ENCODE measurements at places on chromosomes 3 and 15.

- no peak for DNase-seq
These were observed 967 bp upstream of the BNC1 start for GRCh38 chr15:83285284-83285978.

DNA sequence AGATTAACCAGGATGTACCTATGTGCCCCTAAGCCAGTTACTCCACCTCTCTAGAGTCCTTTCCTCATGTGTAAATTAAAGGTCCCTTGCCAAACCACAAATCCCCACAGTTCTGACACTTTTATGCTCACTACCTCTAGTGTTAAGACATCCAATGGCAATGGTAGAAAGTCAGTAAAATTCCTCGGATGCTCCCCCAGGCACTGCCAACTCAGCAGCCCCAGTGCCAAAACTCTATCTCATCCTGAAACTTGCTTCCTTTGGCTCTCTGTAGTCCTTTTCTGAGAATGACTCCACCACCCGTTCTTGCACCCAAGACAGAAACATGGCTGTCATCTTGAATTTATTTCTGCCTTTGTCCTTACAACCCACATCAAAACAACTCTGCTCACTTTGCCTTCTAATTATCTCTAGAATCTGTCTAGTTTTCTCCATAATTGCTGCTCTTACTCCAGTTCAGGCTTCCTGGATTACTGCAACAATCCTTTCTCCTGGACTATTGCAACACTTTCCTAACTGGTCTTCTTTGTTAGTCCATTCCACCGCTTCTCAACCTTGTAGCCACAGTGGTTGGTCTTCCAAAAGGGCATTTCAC is 41.6 kb downstream of the MB21D2 start:
- no peak for DNase-seq

- DNase-seq: no peak
These were observed 63.8 kb downstream of the MRPL46 start for GRCh38 chr15:88403351-88403791.

DNA sequence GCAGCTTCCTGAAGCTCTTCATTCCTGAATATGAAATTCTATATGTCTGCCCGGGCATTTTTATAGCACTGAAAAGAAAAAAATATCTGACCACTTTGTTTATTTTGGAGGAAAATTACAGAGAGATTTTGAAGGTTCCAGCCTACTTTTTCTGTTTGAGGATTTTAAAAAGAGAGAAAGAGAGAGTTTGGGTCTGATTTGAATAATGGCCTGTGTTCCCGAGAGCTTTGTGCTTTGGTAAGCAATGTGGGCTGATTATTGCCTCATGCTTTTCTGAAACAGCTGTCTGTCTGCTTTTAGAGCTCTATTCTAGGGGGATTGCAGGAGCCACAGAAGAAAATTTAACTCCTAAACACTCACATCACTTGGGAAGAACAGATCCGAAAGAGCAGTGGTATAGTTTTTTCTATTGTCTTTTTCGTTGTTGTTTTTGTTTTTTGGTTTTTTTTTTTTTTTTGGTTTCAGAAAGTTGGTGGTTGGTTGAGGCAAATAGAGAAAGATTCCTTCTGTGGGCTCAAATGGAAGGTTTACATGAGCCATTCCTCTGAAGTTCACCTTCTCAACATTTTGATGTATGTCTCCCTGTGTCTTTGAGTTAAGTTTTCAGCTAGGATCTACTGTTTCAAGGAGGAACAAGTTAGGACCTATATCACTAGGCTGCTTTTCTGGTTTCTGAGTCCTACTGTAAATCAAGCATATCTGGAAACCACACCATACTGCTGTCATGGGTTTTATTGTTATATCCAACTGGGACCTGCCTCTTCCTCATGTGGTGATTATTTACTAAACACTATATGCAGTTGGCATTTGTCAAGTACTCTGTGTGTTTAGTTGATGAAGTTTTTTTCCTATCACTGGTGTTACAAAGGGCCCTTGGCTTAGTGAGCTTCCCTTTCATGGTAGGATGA is 178.9 kb downstream of the KCNMB2 start:
- DNase-seq: no peak

DNA sequence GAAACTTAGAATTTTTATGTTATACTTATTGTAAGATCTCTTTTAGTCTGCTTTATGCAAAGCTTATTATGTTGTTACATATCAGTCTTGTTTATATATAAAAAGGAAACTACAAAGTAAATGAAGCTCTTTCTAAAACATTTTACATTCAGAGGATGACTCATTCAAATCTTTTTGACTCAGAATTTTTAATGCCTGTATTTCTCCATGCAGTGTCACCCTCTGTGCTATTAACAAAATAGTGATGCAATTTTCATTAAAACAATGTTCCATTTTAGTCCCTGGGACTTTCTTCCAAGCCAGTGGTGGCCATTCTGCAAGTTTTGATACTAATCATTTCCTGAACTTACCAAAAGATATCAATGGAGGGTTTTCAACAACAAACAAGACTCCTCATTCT is 216.1 kb downstream of the NAALADL2 start:
- DNase-seq: no peak

- no peak for DNase-seq
These were observed 4.3 kb downstream of the HRG start for GRCh38 chr3:186670155-186670554.

DNA sequence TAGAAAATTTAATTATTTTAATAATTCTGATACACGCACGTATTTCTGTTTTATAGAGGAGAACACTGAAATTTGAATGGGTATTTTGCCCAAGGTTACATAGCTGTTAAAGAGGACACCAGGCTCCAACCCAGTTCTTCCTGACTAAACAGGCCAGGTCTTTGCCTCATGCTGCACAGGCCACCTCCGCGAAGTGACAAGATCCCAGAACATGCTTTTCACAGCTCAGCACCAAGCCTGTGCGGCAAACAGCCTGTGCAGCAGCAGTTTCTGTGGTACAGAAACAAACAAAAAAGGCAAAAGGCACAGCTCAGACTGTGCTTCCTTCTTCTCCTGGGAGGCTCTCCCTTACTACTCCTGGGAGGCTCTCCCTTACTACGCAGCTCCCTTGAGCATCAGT is 6.5 kb downstream of the FOXL2 start:
- DNase-seq: no peak

DNA sequence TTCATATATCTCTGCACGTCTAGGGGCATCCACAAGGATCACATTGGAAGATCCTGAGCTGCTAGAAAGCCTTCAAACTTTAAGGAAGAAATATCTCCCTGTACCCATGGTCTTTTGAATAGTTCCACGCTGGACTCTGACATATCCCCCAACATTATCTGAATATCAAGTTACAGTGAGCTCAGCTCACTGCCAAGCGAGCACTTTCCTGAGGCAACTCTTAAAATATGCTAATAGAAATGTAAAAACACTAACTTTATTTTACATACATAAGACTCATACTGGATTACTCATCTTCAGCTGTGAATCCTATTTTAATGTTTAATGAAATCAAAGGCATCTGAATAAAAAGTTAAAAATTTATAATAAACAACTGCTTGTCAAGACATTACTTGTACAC is 420.2 kb upstream of the CCDC54 start:
- DNase-seq: no peak

DNA sequence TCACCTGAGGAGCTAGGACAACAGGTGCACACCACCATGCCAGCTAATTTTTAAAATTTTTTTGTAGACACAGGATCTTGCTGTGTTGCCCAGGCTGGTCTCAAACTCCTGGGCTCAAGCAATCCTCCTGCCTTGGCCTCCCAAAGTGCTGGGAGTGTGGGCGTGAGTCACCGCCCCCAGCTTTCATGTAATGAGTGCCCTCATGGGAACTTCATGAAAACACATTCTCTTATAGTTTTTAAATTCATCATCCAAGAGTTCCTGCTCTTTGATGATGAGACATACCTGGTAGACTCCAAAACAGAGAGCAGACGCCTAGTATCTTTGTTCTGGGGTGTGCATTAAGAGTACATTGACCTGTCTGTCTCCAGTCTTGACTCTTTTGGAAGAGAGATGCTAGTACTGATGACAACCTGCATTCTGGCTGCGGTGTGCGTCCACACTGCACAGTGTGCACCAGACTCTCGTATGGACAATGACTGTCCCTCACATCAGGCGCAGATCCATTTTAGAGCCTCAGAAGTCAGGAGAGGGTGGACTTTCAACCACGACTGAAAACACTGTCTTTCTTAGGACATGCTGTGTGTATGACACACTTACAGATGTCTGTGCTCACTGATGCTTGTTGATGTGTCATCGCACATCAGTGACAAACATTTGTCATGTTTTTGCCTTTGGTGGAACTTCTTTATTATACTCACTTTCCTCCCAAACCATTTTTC is 2.0 kb downstream of the NRROS start:
- peak; percentile 42 for DNase-seq

DNA sequence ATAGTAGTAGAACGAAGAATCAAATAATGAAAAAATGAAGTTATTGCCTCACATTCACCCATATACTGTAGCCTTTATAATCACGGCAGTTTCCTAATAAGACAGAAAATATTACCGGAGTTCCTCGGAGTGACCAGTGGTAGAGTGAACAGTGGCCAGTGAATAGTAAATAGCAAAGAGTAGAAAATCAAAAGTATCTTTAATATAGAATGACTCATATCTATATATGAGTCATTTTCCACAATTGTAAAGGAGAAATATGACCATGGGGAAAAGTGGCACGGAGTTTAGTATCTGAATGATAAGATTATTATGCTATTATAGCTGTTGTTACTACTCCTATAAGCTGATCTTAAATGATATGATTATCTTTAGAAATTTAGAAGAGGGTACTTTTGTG is 38.5 kb downstream of the ZBTB20 start:
- no peak for DNase-seq

GRCh38 chr3:61768284-61769037 is 207.1 kb downstream of the PTPRG start:
- DNase-seq: no peak

DNA sequence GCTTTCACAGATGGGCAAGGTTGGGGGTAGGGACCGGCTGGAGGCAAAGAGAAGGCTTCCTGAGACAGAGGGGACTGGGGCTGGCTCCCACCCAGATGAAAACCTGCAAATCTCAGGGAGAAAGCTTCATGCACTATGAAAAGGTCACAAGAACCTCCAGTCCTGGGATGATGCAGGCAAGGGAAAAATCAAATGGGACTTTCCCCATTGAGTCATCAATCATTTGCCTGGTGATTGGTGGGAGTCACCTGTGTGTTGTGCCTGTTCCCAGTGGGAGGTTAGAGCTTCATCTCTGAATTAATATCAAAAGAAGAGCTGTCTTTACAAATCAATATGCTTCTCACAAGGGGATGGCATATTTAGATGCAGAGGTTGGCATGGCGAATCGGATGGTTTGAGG is 49.9 kb downstream of the CACNA1D start:
- no peak for DNase-seq

GRCh38 chr15:31344823-31345605 is 18.4 kb downstream of the KLF13 start:
- DNase-seq: no peak

- DNase-seq: no peak
These were observed 69.4 kb upstream of the FOXP1 start for GRCh38 chr3:71652781-71653413.

DNA sequence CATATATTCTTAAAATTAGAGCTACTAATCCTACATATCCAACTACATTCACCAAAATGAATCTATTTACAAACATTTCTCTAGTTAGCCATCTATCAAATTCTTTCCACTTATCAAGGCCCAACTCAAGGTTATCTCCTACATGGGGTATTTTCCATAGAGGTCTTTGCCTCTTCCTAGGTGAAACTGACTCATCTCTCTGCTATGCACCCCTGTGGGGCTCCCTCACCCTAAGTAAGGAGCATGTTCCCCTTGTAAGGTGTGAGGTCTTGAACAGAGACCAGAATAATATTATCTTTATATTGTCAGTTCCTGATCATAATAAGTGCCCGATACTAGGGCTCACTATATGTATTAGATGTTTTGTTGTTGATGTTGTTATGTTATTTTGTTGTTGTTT is 74.6 kb upstream of the TSC22D2 start:
- no peak for DNase-seq

DNA sequence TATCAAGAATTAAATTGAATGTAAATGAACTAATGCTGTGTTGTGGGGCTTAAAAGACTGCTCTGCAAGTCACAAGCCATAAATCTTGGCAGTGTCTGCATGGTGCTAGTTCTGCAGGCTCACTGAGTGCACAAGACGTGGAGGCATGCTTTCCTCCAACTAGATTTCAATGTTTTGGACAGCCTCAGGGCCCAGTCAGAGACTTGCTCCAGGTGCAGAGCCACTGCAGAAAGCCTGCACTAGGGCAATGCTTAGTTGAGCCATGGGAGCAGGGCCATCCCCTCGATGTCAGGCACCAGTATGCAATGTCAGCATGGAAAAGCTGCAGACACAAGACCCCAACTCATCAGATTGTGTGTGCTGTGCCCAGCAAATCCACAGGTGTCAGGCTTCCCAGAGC is 234.5 kb upstream of the CDIN1 start:
- no peak for DNase-seq

DNA sequence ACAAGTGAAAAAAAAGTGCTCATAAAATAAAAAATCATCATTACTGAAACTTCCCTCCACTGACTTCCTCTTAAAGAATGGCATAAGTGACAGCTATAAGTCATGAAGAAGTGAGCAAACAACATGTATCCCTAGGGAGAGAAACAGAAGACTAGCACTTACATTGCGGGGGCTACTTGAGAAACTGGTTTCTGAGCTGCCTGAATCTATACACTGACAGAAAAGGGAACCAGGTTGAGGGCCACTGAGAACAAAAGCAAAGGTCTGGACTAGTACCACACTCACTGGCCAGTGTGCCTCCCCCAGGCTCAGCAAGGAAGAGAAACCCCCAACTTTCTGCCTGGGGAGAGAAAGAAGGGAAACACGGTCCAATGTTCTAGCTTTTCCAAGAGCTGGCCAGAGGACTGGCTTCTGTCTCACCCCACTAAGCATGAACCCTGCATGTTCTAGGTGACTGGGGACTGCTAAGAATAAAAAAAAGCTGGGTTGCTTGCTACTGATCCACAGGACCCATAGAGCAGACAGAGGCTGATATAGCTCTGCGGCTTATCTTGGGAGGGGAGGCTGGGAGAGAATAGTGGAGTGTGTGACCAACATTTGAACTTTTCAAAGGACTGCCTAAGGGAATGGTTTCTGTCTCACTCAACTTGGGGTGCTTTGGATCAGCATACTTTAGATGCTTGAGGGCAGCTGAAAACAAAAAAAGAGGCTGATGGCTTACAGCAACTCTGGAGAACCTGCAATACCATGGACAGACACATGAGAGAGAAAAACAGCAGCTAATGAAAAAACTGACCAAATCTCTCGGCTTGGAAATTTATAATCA is 8.1 kb downstream of the RAD18 start:
- DNase-seq: no peak

DNA sequence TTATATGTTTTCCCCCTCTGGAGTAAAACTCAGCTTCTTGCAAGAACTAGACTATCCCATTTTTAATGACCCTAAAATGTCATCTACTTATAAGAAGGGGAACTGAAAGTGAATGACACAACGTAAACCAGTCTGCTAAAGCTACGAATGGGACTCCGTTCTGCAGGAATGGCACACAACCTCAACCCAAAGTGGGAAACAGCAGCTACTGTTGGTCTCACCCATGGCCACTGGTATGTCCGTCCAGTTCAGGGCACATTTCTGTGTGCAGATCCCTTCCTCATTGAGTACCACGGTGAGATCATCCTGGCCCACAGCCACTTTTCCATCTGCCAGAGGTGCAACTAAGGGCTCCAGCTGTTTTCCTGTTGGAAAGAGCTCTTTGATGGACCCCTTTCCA is 23.8 kb downstream of the VPS39 start:
- no peak for DNase-seq

- no peak for DNase-seq
These were observed 194.8 kb downstream of the ATP10A start for GRCh38 chr15:25668236-25668795.

All from activated CD4-positive, alpha-beta T cell treated with anti-CD3 and anti-CD28 coated beads, Interleukin-2, amount 50 U/mL, for 4 hours (primary cell).